ENCODE measurements at places on chromosomes 4 and X.

DNA sequence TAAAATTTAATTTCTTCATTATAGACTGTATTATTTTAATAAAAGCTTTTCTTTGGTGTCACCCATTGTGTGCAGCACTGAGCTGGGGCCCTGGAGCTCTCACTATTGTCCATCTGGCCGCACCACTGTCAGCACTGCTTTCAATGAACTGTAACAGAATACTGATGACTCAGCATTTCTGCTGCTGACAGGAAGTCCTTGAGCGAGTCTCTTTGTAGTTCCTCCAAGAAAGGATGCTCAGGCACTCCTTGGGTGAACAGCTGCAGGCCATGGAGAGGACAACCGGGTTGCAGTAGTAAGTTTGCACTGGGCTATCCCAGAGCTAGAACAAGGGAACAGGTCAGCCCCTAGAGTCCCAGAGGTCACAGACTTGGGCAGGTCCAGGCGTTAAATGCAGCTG is 81.6 kb downstream of the SORBS2 start:
- no peak for DNase-seq

DNA sequence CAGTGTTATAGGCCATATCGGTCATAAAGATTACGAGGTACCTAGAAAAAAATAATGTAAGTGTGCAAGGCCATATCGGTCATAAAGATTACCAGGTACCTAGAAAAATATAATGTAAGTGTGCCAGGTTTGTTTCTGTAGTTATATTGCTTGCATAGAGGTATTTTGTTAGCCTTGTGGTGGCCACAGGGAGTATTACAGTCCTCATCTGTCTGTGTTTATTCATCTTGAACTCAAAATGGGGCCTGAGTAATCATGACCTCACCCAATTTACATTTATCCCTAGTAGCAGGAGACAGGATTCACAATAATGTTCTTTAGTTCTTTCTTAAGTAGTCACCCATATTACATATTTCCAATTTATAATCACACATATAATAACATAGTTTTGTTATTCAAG is 459.7 kb downstream of the MID1IP1 start:
- DNase-seq: no peak

- no peak for DNase-seq
These were observed 101.6 kb upstream of the PPARGC1A start for GRCh38 chr4:23991444-23991843.

DNA sequence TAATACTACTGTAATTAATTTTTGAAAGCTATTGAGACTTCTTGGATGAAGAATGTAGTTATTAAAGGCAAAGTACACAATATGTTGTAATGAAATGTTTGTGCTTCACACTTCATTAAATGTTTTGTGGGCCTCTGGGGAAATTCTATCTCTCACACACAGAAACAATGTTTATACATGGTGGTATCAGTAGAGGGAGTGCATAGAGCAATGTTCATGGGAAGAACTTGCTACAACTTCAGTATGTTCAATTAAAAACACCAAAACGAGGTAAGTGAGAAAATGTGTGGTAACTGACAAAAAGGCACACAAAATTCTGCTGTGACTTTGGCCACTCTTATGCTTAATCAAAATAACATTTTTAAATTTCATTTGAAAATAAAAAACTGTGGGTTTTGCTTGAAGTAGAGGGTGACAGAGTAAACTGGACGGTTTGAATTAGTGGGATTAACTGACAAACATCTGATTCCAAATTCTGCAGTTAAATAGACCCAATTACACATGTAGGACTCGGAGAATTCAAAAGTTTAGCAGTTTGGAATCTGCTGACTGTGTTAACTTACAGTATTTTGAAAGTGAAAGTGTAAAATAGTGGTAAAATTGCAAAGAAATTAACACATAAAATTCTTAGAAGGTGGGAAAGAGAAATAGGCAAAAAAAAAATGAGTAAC is 111.4 kb upstream of the TTC29 start:
- DNase-seq: no peak

GRCh38 chr4:18020145-18020670 is 1.3 kb downstream of the LCORL start:
- DNase-seq: no peak

- no peak for DNase-seq
These were observed 1071.8 kb downstream of the FAT4 start for GRCh38 chr4:126386512-126386911.

- DNase-seq: no peak
These were observed 15.3 kb downstream of the SEPTIN6 start for GRCh38 chrX:119677654-119677981.

GRCh38 chr4:40199999-40200874 is 3.4 kb downstream of the RHOH start:
- DNase-seq: peak; percentile 42

- no peak for DNase-seq
These were observed 256.1 kb upstream of the PITX2 start for GRCh38 chr4:110878956-110879355.

GRCh38 chr4:48109413-48110263 is 24.4 kb downstream of the TXK start:
- DNase-seq: no peak

DNA sequence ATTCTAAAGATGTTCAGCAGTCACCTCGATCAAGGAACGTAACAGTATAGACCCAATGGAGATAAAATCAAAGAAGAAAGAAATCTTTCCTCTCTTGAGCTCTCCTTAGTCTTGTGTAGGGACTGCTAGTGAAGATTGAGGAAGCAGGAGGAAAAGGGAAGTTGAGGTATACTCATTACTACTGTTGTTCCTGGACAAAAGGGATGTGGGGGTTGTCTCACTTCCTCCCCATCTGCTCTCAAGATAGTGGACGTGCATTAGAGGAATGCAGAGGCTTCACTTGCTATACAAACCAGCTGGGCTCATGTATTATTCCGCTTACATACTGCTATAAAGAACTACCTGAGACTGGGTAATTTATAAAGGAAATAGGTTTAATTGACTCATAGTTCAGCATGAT is 208.9 kb upstream of the ARHGEF9 start:
- DNase-seq: no peak

- DNase-seq: no peak
These were observed 934.5 kb upstream of the TENM3 start for GRCh38 chr4:181308476-181309312.

DNA sequence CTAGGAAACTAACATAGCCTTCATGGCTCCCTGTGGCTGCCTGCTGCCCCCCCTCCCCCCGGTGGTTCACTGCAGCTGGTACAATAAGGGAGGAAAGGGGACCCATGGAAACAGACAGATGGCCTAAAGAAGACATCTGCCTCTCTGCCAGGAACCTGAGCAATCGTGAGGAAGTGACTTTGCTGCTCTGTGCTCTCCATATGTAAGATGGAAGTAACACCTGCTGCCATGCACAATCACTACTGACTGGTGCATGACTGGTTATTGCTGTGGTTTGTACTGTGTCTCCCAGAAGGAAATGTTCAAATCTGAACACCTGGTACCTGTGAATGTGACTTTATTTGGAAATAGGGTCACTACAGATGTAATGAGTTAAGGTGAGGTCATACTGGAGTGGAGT is 43.6 kb downstream of the CD99L2 start:
- no peak for DNase-seq

DNA sequence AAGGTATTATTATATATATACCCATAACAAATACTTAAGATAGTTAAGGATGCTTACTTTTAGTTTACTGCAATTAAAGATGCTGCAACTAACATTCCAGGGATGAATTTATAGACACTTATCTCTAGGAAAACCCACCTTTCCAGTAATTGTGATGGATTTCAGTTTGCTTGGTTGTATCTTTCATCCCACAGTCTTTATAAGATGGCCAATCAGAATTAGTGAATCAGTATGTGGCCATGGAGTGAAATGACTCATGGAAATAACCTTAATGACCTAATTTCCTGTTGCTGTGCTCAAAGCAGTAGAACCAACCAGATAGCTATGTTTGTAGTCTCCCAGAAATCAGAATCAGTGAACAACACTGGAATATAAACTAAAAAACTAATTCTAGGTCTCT is 26.4 kb downstream of the MOSPD2 start:
- DNase-seq: no peak

GRCh38 chr4:8303485-8304281 is 34.1 kb downstream of the HTRA3 start:
- no peak for DNase-seq

DNA sequence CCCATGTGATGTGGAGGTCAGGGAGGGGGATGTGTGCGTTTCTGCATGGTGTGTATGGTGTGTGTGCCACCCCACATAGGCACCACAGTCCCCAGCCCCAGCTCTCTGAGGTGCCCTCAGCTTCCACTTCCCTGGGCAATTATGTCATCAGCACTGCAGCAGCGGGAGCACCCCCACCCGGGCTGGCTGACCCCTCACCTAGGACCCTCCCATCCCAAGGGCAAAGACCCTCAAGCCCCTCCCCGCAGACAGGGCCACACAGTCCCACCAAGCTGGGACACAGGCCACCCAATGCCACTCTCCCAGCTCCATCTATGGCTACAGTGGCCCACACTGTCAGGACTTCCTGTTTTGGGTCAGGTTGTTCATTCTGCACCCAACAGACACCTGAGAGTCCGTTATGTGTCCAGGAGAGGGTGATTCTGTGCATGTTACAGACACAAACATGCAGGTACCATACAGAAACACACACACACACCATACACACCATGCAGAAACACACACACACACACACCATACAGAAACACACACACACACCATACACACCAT is 75.2 kb downstream of the JAKMIP1 start:
- no peak for DNase-seq

- DNase-seq: no peak
These were observed 140.2 kb upstream of the LDB2 start for GRCh38 chr4:17038510-17039176.

Measured in T-cell (primary cell).